AG10803 (cell line): ENCODE measurements at places on chromosomes 12 and 14.

DNA sequence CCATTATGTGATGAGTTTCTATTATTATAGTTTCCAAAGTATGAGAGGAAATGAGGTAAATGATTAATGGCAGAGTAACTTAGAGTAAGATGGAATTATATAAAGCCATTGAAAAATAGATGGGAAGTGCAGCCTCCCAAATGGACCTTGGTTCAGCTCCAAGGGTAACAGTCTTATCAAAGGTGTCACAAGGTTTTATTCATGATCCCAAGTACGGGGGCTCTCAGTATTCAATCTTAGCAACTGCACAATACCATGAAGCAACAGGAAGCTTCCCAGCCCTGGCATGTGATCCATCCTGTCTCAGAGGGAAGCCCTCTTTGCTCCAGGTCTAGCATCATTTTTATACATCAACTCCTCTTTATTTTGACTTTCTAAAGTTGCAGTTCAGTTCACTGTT, 948.2 kb downstream of the GALC start:
- DNase-seq: no peak

- peak; percentile 56 for DNase-seq
Observed at GRCh38 chr14:36973806-36974442, 198.5 kb downstream of the SLC25A21 start.

DNA sequence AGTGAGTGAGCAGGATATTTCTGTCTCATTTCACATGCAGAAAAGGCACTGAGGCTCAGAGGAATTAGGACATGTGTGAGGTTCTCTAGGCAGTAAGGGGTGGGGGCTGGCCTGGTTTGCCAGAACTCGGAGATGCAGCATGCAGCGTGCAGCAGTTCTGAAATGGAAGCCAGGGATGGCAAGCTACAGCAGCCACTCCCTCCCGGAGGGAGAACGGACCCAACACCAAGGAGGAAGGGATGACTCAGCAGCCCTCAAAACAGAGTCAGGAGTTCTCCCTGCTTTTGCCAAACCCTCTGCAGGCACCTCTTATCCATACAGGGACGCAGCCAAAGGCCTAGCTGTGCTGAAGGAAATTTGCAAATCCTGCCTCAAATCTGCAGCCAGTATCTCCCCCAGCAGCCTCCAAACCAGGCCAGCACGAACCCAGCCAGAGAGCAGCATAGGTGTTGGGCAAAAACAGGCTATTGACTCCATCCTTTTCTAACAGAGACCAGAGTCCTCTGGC, 10.3 kb upstream of the SERPINA3 start:
- DNase-seq: peak; percentile 89

GRCh38 chr12:8146442-8146771, 10.4 kb upstream of the ZNF705A start:
- no peak for DNase-seq

GRCh38 chr12:25653487-25654175, 100.5 kb upstream of the LMNTD1 start:
- DNase-seq: no peak

GRCh38 chr12:130253866-130254265, 83.8 kb upstream of the PIWIL1 start:
- DNase-seq: no peak

DNA sequence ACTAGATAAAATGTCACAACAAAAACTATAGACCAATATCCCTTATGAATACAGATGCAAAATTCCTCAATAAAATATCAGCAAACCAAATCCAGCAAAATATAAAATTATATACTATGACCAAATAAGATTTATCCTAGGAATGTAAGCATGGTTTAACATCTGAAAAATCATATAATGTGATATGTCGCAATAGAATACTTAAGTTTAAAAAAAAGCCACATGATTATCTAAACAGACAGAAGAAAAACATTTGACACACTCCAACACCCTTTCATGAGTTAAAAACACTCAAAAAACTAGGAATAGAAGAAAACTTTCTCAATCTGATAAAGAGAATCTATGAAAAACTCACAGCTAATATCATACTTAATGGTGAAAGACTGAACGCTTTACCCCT, 20.3 kb downstream of the ANGEL1 start:
- DNase-seq: no peak

- peak; percentile 76 for DNase-seq
Observed at GRCh38 chr12:6195665-6196535, 4.3 kb upstream of the CD9 start.

GRCh38 chr14:49050822-49051221, 535.4 kb downstream of the RPS29 start:
- DNase-seq: no peak

- no peak for DNase-seq
Observed at GRCh38 chr14:77520555-77520954, 21.9 kb upstream of the ISM2 start.

- DNase-seq: no peak
Observed at GRCh38 chr12:12499909-12500604, 62.6 kb downstream of the DUSP16 start.

GRCh38 chr12:80325167-80325959, 118.7 kb upstream of the PTPRQ start:
- DNase-seq: peak; percentile 8

DNA sequence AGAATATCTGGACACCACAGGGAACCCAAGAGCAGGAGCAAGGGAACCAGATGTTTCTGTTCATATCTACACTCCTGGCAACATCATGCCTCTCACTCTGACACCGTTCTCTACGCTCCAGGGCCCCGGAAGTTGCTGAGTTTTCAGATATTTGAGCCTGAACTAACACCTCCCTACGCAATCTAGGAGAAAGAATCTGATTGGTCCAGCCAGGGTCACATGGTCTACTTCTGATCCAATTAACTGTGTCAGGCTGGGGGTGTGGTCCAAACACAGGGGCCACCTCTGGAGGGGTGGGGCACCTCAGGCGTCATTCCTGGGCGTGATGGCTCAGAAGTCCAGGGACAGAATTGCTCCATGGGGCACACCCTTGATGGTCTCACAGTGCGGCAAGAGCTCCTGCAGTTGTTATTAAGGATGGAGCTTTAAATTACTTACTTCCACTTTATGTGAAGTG, 165.5 kb downstream of the PTPN11 start:
- no peak for DNase-seq

GRCh38 chr12:6205144-6205539, 4.9 kb downstream of the CD9 start:
- no peak for DNase-seq

- DNase-seq: no peak
Observed at GRCh38 chr12:15341371-15341770, 19.1 kb downstream of the PTPRO start.

- no peak for DNase-seq
Observed at GRCh38 chr14:105616802-105617192, 90.4 kb downstream of the TMEM121 start.
